Thyroid gland (tissue), 4 donors: ENCODE measurements at places on chromosomes 12 and 14. TPM values are rescaled to one million over a fixed set of nuclear protein-coding genes. Genes with fewer than 3 reads are reported as not detected.

ANG gene
- total RNA-seq = 6.9 TPM

GRCh38 chr12:90790747-90791146 is 164.2 kb downstream of the CCER1 start:
- H3K27ac ChIP-seq = no peak overlapping the region
- no peak for DNase-seq
- no peak overlapping the region for H3K4me3 ChIP-seq
- H3K4me1 ChIP-seq = no peaks in the 10 kb centered on the region

- no peaks in the 10 kb centered on the region for H3K27me3 ChIP-seq
- H3K4me1 ChIP-seq = peaks cover 10% of the 10 kb centered on the region
- no peaks in the 10 kb centered on the region for H3K36me3 ChIP-seq
- H3K4me3 ChIP-seq = peak overlapping the region; percentile 38
These were observed 18.4 kb downstream of the OLR1 start for GRCh38 chr12:10153271-10154144.

EGLN3 gene
- total RNA-seq = 11.4 TPM
